ENCODE measurements at places on chromosomes 16 and 17. TPM values are rescaled to one million over a fixed set of nuclear protein-coding genes. Genes with fewer than 3 reads are reported as not detected.

MYH1 gene
- total RNA-seq: not detected

DNA sequence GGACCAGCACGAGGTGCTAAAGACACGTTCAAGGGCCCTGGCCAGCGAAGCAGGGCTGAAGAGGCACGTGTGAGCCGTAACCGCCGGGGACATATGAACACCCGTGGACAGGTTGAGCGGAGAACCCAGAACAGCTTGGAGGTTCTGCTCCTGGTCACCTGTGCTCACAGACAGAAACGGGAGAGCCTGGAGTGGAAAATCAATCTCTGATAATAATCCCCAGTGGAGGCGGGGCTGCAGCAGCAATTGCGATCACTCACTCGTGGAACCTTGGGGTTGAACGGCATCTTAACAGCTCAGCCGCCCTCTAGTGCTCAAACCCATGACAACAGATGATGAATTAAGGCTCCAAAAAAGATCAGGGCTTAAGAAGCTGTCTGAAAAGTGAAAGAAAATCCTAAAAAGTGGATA, 25.6 kb downstream of the WIPI1 start:
- DNase-seq: peak; percentile 61
- H3K27ac ChIP-seq: no peak overlapping the region
- H3K36me3 ChIP-seq: peaks cover 13% of the 10 kb centered on the region
- no peak overlapping the region for H3K4me3 ChIP-seq

DNA sequence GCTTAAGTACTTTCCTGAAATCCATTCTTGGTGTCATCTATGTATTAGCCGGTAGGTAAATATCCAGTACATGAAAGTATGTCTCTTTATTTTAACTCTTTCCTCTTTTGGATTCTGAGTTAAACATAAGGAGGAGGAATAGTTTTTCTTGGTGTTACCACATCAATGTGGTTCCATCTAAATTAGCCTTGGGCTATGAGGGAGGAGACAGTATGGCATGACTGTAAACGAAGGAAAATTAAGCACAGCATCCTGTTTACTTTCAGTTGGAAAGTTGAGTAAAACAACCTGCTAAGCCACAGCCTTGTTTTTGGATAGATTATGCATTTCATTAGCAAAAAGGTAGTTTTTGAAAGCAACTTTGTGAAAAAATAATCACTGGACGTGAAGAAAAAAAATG, 693.0 kb upstream of the SOX9 start:
- no peak overlapping the region for H3K27ac ChIP-seq
- no peaks in the 10 kb centered on the region for H3K27me3 ChIP-seq
- H3K36me3 ChIP-seq: no peaks in the 10 kb centered on the region
- no peak overlapping the region for H3K4me3 ChIP-seq

DNA sequence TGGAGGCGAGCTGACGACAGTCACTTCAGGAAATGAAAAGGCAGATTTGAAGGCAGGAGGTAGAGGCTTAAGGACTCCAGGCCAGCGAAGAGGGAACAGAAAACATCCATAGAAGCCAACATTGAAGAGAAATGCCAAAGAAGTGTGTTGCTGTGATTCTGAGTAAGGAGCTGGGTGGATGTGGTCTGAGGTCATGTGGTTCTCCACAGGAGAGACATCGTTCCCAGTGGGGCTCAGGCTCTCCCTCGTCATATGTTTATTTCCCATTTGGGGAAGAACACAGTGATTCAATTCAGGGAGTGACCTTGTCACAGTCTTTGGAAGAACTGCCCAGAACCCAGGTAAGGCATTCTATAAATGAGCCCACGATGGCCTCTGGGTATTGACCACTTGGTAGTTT, 6.6 kb upstream of the PMP22 start:
- peaks cover 5% of the 10 kb centered on the region for H3K4me1 ChIP-seq
- H3K27ac ChIP-seq: no peak overlapping the region
- no peak overlapping the region for H3K4me3 ChIP-seq
- H3K27me3 ChIP-seq: peaks cover 16% of the 10 kb centered on the region

CASKIN1 gene
- total RNA-seq: 0.36 TPM

DNA sequence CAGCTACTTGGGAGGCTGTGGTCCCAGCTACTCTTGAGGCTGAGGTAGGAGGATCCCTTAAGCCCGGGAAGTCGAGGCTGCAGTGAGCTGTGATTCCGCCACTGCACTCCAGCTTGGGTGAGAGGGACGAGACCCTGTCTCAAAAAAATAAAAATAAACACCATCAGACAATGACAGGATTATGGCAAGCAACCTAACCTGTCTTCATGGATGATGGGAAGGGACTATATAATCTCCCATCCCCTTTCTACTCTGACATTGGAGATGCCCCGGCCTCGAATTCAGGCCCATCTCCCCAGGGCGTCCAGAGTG, 893 bp downstream of the TRIM25 start:
- no peaks in the 10 kb centered on the region for H3K27me3 ChIP-seq
- H3K4me1 ChIP-seq: peaks cover 59% of the 10 kb centered on the region
- H3K36me3 ChIP-seq: peaks cover 33% of the 10 kb centered on the region
- H3K27ac ChIP-seq: peak overlapping the region; percentile 94
- H3K4me3 ChIP-seq: peak overlapping the region; percentile 87
- DNase-seq: no peak

GRCh38 chr17:75380315-75380714, 25.2 kb downstream of the GRB2 start:
- no peak overlapping the region for H3K27ac ChIP-seq
- H3K27me3 ChIP-seq: no peaks in the 10 kb centered on the region
- H3K4me3 ChIP-seq: no peak overlapping the region
- DNase-seq: no peak

GRCh38 chr16:87263418-87264052, 53.7 kb downstream of the C16orf95 start:
- H3K4me1 ChIP-seq: no peaks in the 10 kb centered on the region
- no peak overlapping the region for H3K27ac ChIP-seq
- no peaks in the 10 kb centered on the region for H3K36me3 ChIP-seq
- no peaks in the 10 kb centered on the region for H3K27me3 ChIP-seq
- no peak overlapping the region for H3K4me3 ChIP-seq
- DNase-seq: no peak

TNK1 gene
- 4.4 TPM for total RNA-seq

- H3K36me3 ChIP-seq: peaks cover 25% of the 10 kb centered on the region
- H3K27me3 ChIP-seq: no peaks in the 10 kb centered on the region
Observed at GRCh38 chr16:50273888-50274325, 7.6 kb downstream of the ADCY7 start.

GRCh38 chr16:10387188-10387617, 1.3 kb downstream of the ATF7IP2 start:
- no peak for DNase-seq
- H3K4me1 ChIP-seq: peaks cover 39% of the 10 kb centered on the region
- H3K4me3 ChIP-seq: peak overlapping the region; percentile 97
- no peak overlapping the region for H3K27ac ChIP-seq
- H3K36me3 ChIP-seq: peaks cover 18% of the 10 kb centered on the region

DNA sequence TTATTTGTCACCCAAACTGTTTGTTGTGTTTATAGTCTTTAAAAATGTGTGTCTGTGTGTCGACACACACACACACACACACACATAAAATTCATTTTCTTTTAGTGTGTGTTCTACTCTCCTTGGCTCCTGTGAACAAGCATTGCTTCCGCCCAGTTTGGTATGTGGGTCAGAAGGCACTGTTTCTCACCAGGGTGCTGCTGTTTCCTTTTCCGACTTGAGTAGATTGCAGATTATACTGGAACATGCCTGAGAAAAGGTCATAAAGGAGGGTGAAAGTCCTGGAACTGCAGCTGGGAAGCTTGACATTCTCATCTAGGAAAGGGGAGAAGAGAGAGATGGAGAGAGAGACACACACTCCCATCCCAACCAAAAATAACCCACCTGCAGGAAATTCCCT, 330.3 kb downstream of the BCAS3 start:
- no peak for DNase-seq
- peaks cover 1% of the 10 kb centered on the region for H3K36me3 ChIP-seq
- H3K4me3 ChIP-seq: no peak overlapping the region
- H3K27me3 ChIP-seq: no peaks in the 10 kb centered on the region
- H3K27ac ChIP-seq: no peak overlapping the region

GRCh38 chr17:258906-259305, 77.5 kb upstream of the DOC2B start:
- no peak overlapping the region for H3K4me3 ChIP-seq
- peaks cover 2% of the 10 kb centered on the region for H3K27me3 ChIP-seq
- DNase-seq: no peak
- H3K27ac ChIP-seq: no peak overlapping the region
- H3K4me1 ChIP-seq: no peaks in the 10 kb centered on the region

SLC16A13 gene
- total RNA-seq: 10.4 TPM

GRCh38 chr16:66585481-66586239, 6.4 kb downstream of the CMTM2 start:
- H3K36me3 ChIP-seq: no peaks in the 10 kb centered on the region
- H3K27me3 ChIP-seq: peaks cover 4% of the 10 kb centered on the region
- no peak overlapping the region for H3K27ac ChIP-seq
- H3K4me3 ChIP-seq: no peak overlapping the region
- no peak for DNase-seq

- H3K36me3 ChIP-seq: no peaks in the 10 kb centered on the region
- no peaks in the 10 kb centered on the region for H3K4me1 ChIP-seq
- no peak overlapping the region for H3K4me3 ChIP-seq
- no peak overlapping the region for H3K27ac ChIP-seq
Observed at GRCh38 chr16:13138528-13138927, 237.1 kb downstream of the SHISA9 start.

TBC1D26 gene
- total RNA-seq: 0.24 TPM

CCL8 gene
- total RNA-seq: not detected

PKMYT1 gene
- total RNA-seq: 123 TPM

DNA sequence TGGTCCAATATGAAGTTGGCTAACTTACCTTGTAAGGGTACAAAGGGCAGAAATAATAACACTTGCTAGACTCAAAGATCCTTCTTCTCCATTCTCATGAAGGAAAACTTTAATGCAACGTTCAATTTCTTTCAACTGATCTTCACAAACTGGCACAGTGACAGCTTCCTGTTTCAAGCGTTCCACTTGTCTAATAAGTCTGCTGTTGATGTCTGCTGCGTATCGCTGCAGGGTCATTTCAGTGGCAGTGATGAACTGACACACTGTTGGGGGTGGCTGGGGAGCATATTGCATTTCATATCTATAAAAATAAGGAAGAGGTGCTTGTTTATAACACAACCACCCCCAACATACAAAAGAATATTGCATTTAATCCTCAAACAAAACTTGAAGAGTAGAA, 33.5 kb upstream of the ARL6IP1 start:
- no peaks in the 10 kb centered on the region for H3K27me3 ChIP-seq
- H3K27ac ChIP-seq: peak overlapping the region; percentile 23
- no peak for DNase-seq

DNA sequence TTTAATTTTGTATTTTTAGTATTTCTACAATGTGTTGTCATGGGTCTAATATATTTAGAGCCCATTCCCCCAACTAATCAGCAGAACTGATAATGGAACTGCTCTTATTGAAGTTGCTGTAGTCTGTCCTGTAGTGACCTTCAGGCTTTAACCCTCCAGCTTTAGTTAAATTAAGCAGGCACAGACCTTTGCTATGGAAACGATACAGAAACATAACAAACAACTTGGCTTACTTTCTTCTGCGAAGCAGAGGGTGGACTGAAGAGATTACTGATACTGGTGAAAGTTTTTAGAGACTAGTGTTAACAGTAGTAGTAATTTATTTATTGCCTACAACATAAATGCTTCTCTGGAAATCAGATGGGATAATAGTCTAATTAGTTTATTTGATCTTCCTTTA, 61.4 kb downstream of the NFATC3 start:
- no peaks in the 10 kb centered on the region for H3K27me3 ChIP-seq
- DNase-seq: no peak
- no peak overlapping the region for H3K27ac ChIP-seq
- peaks cover 54% of the 10 kb centered on the region for H3K4me1 ChIP-seq
- H3K4me3 ChIP-seq: no peak overlapping the region
- peaks cover 22% of the 10 kb centered on the region for H3K36me3 ChIP-seq

DNA sequence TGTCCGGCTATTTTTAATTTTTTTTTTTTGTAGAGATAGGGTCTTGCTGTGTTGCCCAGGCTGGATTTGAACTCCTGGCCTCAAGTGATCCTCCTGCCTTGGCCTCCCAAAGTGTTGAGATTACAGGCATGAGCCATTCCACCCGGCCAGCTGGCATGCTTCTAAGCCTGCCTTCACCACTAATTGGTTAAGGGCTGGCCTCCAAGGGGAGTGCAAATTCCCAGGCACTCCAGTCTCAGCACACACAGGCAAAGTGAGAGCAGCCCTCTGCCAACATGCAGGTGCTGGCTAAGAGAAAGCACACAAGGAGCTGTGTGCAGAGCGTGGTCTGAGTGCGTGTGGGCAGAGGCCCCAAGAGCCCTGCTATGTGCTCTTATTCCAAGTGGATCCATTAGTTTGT, 149.8 kb upstream of the HS3ST2 start:
- no peak overlapping the region for H3K4me3 ChIP-seq
- DNase-seq: no peak
- no peak overlapping the region for H3K27ac ChIP-seq
- no peaks in the 10 kb centered on the region for H3K4me1 ChIP-seq
- no peaks in the 10 kb centered on the region for H3K27me3 ChIP-seq

MYH2 gene
- total RNA-seq: not detected

SUPT6H gene
- total RNA-seq: 59.4 TPM

DNA sequence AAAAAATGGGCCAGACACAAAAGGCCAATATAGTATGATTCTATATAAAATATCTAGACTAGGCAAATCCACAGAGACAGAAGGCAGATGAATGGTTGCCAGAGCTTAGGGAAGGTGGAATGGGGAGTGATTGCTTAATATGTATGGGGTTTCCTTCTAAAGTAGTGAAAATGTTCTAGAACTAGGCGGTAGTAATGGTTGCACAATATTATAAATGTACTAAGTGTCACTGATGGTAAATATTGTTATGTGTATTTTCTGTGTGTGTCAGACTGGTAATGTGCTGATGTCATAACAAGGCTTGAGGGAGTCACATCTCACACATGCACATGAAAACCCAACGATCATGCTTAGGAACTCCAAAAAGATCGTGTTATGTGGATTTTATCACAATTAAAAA, 106.9 kb upstream of the SIAH1 start:
- H3K4me1 ChIP-seq: no peaks in the 10 kb centered on the region
- H3K27ac ChIP-seq: no peak overlapping the region
- no peak overlapping the region for H3K4me3 ChIP-seq

- no peaks in the 10 kb centered on the region for H3K4me1 ChIP-seq
- H3K27ac ChIP-seq: no peak overlapping the region
- peaks cover 7% of the 10 kb centered on the region for H3K27me3 ChIP-seq
- no peak for DNase-seq
Observed at GRCh38 chr17:46901291-46901690, 21.7 kb upstream of the GOSR2 start.

DNA sequence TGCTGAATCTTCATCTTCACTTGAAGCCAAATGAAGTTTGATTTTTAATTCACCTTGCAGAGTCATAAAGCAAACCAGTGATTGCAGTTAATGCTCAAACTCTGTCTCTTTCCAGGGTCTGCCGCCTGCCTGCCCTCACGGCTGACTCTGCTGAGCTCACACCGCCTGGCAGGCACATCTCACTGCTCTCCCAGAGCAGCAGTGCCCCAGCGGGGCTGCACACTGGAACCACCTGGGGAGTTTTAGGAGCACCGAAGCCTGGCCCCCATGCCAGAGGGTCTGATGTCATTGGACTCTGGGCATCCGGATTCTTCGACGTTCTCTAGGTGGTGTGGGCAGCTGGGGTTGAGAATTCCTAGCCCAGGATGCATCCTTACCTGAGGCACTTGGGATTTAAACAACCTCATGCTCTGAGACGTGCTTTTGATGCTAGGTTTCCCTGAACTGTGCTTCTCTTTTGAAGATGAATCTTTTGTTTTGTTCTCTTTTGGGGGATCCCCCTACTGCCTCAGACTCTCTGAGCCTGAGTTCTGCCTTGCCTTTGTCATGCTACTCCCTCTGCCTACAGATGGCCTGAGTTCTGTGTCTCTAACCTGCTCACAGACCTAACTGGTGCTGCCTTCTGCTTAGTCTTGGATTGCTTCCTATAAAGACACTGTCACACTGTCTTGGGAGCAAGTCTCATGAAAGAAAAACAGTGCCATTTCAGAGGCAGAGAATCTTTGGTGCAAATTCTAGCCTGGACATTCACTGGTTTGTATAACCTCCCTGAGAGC, 438.1 kb upstream of the CCL2 start:
- H3K36me3 ChIP-seq: no peaks in the 10 kb centered on the region
- peaks cover 8% of the 10 kb centered on the region for H3K27me3 ChIP-seq
- no peak overlapping the region for H3K4me3 ChIP-seq

PLXDC1 gene
- 1.2 TPM for total RNA-seq
